Activated T-helper 1 cell treated with Interleukin-2 at 50 U/mL for 16 hours (primary cell): ENCODE measurements at places on chromosomes 12 and 14.
A peak's percentile ranks its signal among the peaks of the same experiment; 100 is the strongest.

DNA sequence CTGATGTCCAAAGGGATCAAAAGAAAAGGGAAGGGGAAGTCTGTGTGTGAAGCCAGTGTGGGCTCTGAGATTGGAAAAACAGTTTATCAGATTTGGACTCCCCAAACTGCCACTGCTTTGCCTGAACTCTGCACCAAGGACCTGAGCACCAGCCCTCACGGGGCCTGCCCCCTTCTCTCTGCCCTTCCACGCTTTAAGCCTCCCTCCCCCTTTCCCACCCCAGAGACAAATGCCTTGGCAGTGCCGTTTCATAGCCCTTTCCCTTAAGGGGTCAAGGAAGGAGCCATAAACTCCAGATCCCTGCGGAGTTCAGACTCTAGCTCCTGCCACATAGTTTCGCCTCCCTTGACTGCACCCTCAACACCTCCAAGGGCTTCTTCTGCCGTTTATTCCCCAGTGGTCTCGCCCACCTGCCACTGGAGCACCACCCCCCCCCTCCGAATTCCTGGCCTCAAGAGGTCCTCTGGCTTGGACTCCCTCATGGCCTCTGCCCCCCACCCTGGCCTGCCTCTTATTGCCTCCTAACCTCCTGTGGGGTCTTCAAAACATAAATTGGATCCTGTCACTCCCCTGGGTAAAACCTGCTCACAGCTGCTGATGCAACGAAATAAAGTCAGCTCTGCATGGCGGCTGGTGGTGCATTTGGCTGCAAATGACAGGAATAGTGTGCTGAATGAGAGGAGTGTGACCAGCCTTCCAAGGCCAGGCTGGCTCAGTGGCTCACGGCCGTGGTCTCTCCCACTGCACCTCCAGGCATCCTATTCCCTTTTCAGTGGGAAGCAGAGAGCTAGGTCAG lies 18.8 kb downstream of the SLC25A29 start:
- no peak for DNase-seq

GRCh38 chr14:36498938-36499337 lies 21.1 kb downstream of the NKX2-1 start:
- DNase-seq, result no peak

DNA sequence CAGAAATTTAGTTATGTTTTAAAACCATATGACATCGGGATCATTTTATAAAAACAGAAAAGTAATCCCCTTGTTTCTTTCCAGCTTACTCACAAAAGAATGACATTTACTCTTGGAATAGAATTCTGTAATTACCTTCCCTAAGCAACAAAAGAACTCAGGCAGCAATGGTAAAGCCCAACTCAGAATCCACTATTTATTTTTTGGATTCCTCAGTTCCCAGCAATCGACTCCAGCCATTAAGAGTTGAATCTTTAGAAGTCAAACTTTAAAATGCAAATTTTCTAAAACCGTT lies 65.9 kb downstream of the FOXN3 start:
- no peak for DNase-seq

- DNase-seq, result no peak
These were observed 9.3 kb upstream of the NID2 start for GRCh38 chr14:52078095-52078531.

DNA sequence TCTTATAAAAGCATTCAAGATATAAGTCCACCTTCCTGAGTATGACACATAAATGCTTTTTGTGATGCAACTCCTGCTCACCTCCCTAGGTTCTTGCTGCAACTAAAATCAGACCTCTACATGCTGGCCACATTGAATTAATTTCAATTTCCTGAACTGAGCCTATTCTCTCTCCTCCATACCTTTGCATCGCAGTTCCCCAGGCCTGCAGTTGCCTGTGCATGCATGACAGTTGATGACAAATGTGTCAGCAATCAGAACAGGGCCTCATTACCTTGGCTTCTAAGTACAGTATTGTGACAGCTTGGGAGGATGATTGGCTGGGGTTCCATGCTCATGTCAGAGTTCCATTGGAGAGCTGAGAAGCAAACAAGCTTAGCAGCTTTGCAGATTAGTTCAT lies 3.9 kb upstream of the TM7SF3 start:
- DNase-seq, result no peak

- DNase-seq, result no peak
These were observed 29.0 kb downstream of the PDE6H start for GRCh38 chr12:15001733-15002382.

- no peak for DNase-seq
These were observed 6.3 kb downstream of the PCK2 start for GRCh38 chr14:24100197-24100981.

- DNase-seq, result no peak
These were observed 26.4 kb downstream of the CMKLR1 start for GRCh38 chr12:108312693-108313189.

DNA sequence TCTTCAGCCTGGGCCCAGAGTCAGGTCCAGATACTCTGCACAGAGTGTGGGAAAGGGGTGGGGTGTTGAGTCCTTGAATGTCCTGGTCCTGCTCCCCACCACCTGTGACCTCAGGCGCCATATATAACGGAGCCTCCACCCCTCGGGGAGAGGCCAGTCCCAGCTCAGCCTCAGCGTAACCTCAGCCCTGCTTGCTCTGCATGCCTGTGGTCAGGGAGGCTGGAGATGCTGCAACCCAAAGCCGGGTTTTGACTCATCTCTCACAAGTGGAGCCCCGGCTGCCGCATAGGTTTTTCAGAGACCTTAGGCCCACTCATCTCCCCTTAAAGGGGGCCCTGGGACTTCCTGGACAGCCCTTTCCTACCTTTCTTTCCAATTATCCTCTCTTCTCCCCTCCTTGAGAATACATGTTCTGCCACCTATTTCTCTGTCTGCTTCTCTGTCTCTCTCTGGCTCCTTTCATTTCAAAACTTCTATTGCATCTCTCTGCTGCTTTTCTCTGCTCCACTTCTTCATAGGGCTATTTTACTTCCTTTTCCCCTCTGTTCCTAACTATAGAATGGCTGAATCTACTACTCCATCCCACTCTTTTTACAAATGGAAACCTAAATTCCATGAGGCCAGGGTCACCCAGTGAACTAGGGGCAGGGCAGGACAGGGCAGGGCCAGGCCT lies 1.2 kb downstream of the ITGB7 start:
- DNase-seq, result peak; percentile 39

DNA sequence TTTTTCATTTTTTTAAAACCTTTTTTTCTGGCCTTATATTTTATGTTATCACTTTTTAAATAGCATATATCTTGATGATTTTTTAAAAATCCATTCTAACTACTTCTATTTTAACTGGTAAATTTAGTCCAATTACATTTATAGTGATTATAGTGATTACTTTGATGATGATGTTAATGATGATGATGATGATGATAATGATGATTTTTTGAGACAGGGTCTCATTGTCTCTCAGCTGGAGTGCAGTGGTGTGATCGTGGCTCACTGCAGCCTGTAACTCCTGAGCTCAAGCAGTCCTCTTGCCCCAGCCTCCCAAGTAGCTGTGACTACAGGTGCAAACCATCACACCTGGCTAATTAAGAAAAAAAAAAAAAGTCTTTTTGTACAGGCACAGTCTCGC lies 27.1 kb downstream of the BRMS1L start:
- no peak for DNase-seq

DNA sequence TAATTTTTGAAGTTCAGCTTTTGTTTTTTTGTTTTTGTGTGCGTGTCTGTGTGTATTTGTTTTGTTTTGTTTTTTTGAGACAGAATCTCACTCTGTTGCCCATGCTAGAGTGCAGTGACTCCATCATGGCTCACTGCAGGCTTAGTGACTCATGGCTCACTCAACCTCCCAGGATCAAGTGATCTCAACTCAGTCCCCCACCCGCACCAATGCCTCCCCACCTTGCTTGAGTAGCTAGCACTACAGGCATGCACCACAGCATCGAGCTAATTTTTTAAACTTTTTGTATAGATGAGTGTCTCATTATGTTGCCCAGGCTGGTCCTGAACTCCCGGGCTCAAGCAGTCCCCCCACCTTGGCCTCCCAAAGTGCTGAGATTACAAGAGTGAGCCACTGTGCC lies 981.4 kb downstream of the BCL11B start:
- no peak for DNase-seq

GRCh38 chr12:12214201-12214600 lies 52.6 kb downstream of the LRP6 start:
- DNase-seq, result no peak

GRCh38 chr12:55629058-55629841 lies 7.4 kb upstream of the OR10P1 start:
- no peak for DNase-seq

DNA sequence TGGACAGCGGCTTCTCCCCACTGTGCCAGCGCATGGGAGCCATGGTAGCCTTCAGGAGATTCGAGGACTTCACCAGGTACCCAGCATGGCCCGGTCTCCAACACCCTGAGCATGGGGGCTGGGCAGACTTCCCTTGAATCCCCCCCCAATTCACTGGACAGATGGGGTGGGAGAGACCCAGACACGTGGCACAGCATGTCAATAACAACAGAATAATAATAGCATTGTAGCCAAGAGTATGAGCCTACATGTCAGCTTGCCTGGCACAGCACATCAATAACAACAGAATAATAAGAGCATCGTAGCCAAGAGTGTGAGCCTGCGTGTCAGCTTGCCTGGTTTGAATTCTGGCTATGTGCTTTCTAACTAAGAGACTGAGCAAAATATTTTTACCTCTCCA lies 76.4 kb downstream of the FOXN4 start:
- DNase-seq, result no peak

DNA sequence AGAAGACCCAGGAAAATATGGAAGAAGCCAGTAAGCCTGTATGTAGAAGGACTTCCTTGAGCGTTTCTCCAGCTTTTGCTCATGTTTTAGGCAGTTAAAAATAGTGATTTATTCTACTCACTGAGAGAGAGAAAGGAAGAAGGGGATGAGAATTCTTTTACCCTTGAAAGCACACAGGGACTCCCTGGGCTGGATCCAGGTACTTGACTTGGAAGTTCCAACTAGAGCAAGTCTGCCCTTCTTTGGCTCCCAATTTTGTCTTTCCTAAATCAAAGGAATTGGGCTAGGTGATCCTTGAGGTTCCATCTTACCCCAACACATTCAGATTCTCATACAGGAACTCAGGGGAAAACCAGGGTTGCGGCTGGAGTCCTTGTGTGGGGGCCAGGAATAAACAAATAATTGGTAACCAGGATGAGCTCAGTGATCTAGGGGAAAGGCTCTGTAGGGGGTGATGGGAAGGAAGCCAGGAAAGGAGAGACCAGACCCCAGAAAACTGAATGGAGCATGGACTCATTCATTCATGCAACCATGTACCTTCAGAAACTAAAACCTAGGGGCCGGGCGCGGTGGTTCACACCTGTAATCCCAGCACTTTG lies 11.5 kb upstream of the ITGA5 start:
- no peak for DNase-seq

DNA sequence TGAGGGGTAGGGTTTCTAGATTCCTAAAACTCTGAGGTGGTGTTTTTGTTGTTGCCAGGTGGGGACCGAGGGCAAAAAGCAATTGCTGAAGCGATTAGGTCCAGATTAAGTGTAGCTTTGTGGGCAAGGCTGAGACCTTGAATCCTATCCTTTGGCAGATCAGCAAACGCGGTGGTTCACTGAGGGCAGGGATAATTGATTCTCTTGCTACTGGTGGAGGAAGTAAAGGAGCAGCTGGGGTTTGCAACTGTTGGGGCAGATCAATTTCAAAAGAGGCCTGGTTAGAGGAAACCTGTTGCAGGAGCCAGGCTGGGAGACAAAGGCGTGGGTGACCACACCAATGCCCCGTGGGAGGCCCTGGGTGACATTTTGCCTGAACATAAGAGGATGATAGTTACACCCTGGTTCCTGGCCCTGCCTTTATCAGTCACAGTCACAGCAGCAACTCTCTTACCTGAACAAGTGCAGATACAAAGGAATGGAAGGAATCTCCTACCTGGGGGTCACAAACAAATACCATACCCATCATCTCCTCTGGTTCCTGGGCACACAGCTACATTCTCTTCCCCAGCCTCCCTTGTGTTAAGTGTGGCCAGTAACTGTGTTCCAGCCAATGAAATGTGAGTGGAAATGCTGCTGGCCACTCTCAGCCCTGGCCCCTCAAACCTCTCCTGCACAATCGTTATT lies 43.3 kb upstream of the RASSF3 start:
- no peak for DNase-seq

DNA sequence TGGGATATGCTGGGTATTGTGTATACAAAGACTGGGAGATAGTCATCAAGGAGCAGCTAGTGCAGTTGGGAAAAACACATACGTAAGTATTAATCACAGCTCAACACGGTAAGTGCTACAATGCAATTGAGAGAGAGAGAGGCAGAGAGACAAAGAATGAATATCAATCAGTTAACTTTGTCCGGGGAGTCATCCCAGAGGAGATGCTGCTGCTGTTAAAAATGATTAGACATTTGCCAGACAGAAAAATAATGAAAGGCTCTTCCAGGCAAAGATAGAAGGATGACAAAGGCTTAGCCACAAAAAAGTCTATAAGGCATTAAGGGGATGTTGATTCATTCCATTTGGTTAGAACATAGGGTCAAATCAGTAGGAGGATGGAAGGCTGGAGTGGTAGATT lies 45.1 kb downstream of the AKAP6 start:
- no peak for DNase-seq

- no peak for DNase-seq
These were observed 12.3 kb upstream of the GNG2 start for GRCh38 chr14:51848120-51848519.

DNA sequence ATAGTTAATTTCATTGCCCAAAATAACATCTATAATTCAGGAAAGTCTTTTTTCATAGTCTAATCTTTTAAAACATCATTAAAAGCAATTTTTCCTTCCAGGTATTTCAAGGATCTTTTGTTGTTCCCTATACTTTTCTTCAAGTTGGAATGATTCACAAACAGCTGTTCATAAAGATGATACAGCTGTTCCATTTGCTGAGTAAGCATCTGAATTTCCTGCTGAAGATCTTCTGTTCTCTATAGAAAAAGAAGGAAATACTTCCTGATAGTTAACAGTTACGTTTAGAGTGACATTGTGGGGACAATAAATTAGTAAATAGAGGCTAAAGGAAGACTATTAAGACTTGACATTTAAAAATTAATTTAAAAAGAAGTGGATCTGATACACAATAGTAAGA lies 30.3 kb upstream of the ESR2 start:
- no peak for DNase-seq

- DNase-seq, result no peak
These were observed 120.7 kb upstream of the TTC7B start for GRCh38 chr14:90936757-90937440.

GRCh38 chr14:104595116-104595675 lies 9.4 kb downstream of the TMEM179 start:
- no peak for DNase-seq

GRCh38 chr14:52333108-52333507 lies 19.0 kb downstream of the PTGER2 start:
- DNase-seq, result no peak

DNA sequence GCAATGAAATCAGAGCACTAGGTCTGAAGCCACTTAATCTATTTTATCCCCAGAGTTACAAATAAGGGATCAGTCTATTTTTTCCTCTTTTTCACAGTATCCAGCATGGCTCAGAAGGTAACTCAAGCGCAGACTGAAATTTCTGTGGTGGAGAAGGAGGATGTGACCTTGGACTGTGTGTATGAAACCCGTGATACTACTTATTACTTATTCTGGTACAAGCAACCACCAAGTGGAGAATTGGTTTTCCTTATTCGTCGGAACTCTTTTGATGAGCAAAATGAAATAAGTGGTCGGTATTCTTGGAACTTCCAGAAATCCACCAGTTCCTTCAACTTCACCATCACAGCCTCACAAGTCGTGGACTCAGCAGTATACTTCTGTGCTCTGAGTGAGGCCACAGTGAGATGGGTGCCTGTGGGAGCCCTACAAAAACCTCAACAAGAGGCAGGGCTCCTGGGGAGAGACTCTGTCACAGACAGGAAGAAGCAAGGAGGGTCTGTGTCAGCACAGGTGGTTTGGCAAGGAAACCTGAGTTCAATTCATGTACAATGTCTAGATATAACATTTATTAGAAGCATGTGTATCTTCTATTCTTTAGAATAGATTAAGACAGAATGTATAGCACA lies 334.3 kb upstream of the OR4E1 start:
- no peak for DNase-seq
